ENCODE measurements at places on chromosomes 7 and 10. TPM values are rescaled to one million over a fixed set of nuclear protein-coding genes. Genes with fewer than 3 reads are reported as not detected.

DNA sequence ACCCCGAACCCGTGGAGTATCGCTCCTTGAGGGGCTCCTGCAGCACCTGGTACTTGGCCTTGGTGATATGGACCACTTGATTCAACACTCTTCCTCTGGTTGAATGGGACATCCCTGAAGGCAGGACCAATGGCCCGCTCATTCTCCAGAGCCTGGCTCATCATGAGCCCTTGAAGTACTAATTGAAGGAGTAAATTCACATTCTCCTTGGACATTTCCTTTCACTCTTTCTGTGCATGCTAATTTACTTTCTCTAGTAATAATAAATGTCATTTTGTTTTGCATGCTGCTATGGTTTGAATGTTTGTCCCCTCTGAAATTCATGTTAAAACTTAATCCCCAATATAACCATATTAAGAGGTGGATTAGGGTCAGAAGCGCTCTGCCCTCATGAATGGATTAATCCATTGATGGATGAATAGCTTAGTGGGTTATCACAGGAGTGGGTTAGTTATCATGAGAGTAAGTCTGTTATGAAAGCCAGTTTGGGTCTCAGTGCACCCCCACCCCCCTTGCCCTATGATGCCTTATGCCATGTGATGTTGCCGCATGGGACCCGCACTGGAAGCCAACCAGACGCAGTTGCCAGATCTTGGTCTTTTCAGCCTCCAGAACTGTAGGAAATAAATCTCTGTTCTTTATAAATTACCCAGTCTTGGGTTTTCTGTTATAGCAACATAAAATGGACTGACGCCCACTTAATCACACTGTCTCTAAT is 23.8 kb downstream of the FGFBP3 start:
- no peak for DNase-seq

DNA sequence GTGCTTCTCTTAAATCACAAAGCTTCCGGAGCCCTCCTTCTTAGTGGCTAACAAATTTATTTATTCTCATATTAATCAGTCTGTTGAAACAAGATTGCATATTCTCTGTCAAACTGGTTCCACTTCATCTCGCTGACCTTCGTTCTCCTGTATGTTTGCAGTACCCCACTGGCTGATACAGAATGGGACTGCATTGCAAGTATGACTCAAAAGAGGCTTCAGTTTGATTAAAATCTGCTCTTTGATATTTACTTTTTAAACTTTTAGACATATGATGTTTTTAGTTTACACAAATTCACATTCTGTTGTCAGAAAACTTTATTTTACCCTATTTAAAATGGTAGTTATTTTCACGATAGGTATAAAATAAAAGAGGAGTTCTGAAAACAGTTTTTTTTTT is 14.3 kb upstream of the ARHGAP12 start:
- no peak for DNase-seq

The TSPAN15 gene
- 1.8 TPM for total RNA-seq

DNA sequence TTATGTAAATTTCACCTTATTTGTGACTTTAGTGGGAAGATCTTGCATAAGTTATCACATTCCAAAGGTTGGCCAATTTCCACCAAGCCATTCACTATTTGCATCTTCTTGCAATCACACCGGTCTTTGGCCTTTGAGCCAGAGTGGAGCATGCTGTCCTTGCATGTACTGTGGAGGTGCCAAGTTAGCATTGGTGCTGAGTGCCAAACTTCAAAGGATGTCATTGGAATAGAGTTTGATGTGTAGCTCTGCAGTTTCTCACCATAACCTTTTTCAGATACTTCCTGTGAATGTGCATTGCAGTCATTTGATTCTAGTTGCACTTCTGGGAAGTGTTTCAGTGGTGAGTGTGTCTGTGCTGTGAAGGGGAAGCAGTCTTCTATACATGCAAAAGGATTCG is 620.6 kb downstream of the SUGCT start:
- DNase-seq, result no peak

The TMEM178B gene
- total RNA-seq, result 1.0 TPM

The TMEM229A gene
- total RNA-seq, result not detected

GRCh38 chr7:29116361-29117200 is 29.8 kb downstream of the CPVL start:
- DNase-seq, result no peak

The CYP2E1 gene
- total RNA-seq, result 0.83 TPM

- no peak for DNase-seq
Observed at GRCh38 chr7:155122831-155123230, 52.7 kb downstream of the HTR5A start.

The SH2B2 gene
- 6.8 TPM for total RNA-seq

The FXYD4 gene
- total RNA-seq, result not detected

The GPR15LG gene
- total RNA-seq, result not detected

All from activated T-cell treated with anti-CD3 and anti-CD28 coated beads, Interleukin-2, amount 50 U/mL, for 72 hours (primary cell).